ENCODE measurements at places on chromosomes 3 and 15.
A peak's percentile ranks its signal among the peaks of the same experiment; 100 is the strongest.

- no peaks in the 10 kb centered on the region for H3K27me3 ChIP-seq
- no peak overlapping the region for H3K4me3 ChIP-seq
- H3K4me1 ChIP-seq: peaks cover 4% of the 10 kb centered on the region
These were observed 287.6 kb upstream of the STT3B start for GRCh38 chr3:31244929-31245817.

- H3K27me3 ChIP-seq: no peaks in the 10 kb centered on the region
- no peak overlapping the region for H3K27ac ChIP-seq
- no peak overlapping the region for H3K4me3 ChIP-seq
- no peaks in the 10 kb centered on the region for H3K36me3 ChIP-seq
These were observed 415.6 kb upstream of the TPM1 start for GRCh38 chr15:62626903-62627302.

GRCh38 chr15:73930790-73931281, 4.6 kb downstream of the LOXL1 start:
- H3K27ac ChIP-seq: peak overlapping the region; percentile 93
- H3K4me3 ChIP-seq: no peak overlapping the region
- DNase-seq: peak; percentile 96
- no peaks in the 10 kb centered on the region for H3K36me3 ChIP-seq

DNA sequence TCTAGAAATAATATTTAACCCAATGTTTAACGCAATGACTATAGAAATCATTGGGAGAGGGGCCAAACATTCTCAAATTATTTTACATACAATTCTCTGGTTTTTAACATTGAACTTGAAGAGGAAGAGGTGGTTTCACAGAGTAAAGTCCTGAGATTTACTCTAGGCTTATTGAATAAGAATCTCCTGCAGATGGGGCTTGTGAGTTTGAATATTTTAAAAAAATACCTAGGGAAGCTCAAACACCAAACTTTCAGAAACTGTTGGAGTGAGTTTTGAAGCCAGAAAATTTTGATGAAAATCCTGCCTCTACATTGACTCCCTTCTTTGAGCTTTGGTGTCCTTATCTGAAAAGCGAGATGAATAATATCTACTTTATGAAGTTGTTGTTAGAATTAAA, 906.6 kb downstream of the TUSC7 start:
- H3K36me3 ChIP-seq: no peaks in the 10 kb centered on the region
- H3K4me3 ChIP-seq: no peak overlapping the region
- no peak overlapping the region for H3K27ac ChIP-seq
- H3K27me3 ChIP-seq: no peaks in the 10 kb centered on the region
- H3K4me1 ChIP-seq: no peaks in the 10 kb centered on the region

DNA sequence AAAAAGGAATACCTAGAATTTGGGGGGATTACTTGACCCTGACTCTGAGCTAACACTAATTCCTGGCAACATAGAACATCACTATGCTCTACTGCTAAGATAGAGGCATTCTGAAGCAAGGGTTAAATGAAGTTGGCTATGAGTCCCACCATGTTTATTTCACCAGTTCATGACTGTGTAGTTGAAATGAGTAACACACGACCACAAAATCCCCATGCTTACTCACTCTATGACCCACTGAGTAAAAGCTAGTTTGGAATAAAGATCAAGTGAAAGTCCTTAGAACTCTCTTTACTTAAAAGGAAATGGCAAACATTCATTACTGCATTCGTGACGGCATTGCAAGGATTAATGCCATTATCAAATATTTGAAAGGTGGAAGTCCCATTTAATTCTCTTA, 47.4 kb downstream of the MRPL46 start:
- no peaks in the 10 kb centered on the region for H3K4me1 ChIP-seq
- H3K4me3 ChIP-seq: no peak overlapping the region
- H3K36me3 ChIP-seq: no peaks in the 10 kb centered on the region
- H3K27ac ChIP-seq: no peak overlapping the region

GRCh38 chr3:175288621-175289020, 429.5 kb downstream of the NAALADL2 start:
- no peak overlapping the region for H3K4me3 ChIP-seq
- no peak for DNase-seq
- no peak overlapping the region for H3K27ac ChIP-seq
- H3K4me1 ChIP-seq: no peaks in the 10 kb centered on the region
- H3K27me3 ChIP-seq: no peaks in the 10 kb centered on the region

DNA sequence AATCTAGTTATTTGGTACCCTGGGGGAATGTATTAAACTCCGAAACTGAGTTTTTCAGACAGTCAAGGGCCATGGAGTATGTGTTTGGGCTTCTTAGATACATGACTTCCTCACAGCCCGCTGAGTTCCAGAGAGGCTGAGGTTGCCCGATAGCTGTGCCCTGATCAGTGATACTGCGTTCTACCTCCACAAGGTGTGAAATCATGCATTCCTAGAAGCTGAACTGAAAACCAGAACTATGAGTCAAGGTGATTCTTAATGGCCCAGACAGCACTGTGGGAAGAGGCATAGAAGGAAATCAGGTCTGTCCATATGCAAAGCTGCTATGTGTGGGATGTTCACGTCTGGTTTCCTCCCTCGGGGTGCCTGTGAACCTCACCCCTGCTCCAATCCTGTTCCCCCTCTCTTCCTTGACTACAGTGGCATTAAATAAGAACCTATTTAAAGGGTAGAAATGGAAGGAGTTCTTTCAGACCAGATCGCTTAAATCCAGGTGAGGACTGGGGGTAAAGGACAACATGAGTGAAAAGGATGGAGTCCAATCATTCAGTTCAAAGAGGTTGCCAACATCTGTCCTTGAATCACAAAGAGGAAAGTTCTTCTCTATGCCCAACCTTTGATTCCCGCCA, 74.3 kb downstream of the MYO1E start:
- H3K36me3 ChIP-seq: no peaks in the 10 kb centered on the region
- no peak for DNase-seq
- peaks cover 4% of the 10 kb centered on the region for H3K4me1 ChIP-seq
- no peak overlapping the region for H3K4me3 ChIP-seq
- H3K27ac ChIP-seq: no peak overlapping the region

GRCh38 chr3:37072892-37073291, 79.6 kb downstream of the MLH1 start:
- H3K27ac ChIP-seq: peak overlapping the region; percentile 64
- no peak for DNase-seq
- H3K36me3 ChIP-seq: no peaks in the 10 kb centered on the region
- H3K4me3 ChIP-seq: no peak overlapping the region
- no peaks in the 10 kb centered on the region for H3K4me1 ChIP-seq

DNA sequence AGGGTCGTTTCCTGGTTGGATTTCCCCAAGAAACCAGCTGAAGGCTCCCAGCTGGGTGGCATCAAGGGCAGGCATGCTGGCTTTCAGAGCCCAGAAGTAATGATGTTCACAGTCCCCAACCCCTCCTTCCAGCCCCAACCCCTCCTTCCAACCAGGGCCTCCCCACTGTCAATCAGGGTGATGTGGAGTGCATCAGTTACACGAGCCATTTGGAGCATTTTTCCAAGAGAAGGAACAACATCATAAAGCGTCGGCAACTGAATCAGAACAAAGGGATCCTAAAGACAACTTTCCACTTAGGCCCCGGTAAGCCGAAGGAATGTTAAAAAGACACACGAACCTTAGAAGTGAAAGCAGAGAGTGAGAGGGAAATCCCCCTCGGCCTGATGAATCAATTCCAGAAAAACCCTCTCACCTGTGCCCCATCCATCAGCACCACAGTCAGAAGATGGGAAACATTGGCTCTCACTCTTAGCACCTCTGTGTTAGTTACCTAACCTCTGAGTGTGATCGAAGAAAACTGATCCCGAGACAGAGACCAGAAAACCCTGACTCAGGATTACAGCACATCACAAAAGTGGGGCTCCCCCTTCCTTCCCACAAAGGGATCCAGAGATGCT, 101.2 kb upstream of the WNT5A start:
- H3K36me3 ChIP-seq: no peaks in the 10 kb centered on the region
- DNase-seq: no peak
- H3K4me1 ChIP-seq: no peaks in the 10 kb centered on the region
- no peak overlapping the region for H3K27ac ChIP-seq
- no peaks in the 10 kb centered on the region for H3K27me3 ChIP-seq

- H3K36me3 ChIP-seq: peaks cover 3% of the 10 kb centered on the region
- no peak for DNase-seq
- no peaks in the 10 kb centered on the region for H3K27me3 ChIP-seq
- peak overlapping the region; percentile 33 for H3K27ac ChIP-seq
These were observed 16.2 kb downstream of the FYCO1 start for GRCh38 chr3:45979378-45979777.
